CD8-positive, alpha-beta T cell (primary cell): ENCODE measurements at places on chromosomes 2 and 18.
A peak's percentile ranks its signal among the peaks of the same experiment; 100 is the strongest.

DNA sequence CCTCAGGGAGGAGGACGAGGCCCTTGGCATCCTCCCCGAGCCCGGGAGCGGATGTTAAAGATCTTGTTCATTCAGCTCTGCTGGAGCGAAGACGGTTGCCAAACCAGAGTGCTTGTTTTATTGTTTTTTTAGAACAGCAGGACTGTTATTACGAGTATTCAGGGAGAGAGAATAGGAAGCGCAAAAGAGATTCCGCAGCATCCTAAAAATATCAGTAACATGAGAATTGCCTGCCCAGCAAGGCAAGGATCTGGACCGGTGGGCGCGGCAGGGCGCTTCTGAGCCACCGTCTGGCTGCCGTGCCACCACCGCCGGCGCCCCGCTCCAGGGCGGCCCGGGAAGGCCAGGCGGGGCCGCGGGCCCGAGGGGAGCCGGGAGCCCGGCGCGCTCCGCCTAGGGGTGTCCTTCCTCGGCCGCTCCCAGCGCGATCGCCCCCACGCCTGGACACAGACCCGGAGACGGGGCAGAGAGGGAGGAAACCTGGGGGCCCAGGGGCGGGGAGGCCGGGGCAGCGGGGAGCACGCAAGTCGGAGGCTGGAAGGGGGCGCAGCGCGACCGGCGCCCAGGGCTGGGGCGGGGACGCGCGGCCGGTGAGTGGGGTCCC lies 843 bp downstream of the CYS1 start:
- peak; percentile 12 for DNase-seq

GRCh38 chr2:160812830-160813505 lies 319.4 kb upstream of the RBMS1 start:
- no peak for DNase-seq

DNA sequence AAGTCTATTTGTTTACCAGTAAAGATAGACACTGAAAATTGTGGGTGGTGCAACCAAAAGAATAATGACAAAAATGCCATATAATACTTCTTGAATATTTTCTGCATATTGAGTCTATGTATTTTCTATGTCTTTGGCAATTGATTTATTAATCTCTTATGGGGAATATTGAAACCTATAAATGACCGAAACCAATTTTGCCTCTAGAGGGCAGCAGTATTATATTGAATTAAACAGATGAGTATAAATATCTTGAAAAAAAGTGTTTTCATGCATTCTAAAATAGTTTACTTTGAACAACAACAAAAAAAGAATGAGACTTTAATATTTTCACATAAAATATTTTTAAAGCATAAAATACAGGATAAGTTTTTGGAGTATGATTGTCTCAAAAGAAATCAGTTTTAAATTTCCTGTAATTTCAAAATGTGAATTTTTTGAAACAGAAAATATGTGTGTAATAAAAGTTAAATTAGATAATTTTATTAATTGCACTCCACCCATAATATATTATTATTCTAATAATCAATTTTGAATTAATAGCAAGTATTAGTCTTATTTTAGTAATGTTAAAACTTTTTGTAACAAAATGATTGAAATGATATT lies 49.9 kb upstream of the CALCRL start:
- no peak for DNase-seq

GRCh38 chr2:201362396-201362795 lies 5.3 kb upstream of the FLACC1 start:
- DNase-seq = no peak

DNA sequence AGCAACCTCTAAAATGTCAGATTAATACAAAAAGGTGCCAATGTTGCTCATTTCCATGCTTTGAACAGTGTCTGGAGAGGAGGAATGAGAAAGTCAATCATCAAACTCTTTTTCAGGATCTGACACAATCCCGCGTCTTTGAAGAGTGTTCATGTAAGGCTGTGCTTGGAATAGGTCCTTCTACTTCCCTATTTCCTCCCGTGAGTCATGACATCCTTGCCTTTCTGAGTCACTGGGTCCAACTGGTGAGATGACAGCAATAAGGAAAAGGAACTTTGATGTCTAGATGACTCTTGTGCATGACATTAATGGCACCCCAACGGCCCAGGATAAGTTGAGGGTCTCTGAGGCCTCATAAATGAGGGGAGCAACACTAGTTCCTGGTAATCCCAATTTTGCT lies 109.0 kb upstream of the CELF4 start:
- no peak for DNase-seq

DNA sequence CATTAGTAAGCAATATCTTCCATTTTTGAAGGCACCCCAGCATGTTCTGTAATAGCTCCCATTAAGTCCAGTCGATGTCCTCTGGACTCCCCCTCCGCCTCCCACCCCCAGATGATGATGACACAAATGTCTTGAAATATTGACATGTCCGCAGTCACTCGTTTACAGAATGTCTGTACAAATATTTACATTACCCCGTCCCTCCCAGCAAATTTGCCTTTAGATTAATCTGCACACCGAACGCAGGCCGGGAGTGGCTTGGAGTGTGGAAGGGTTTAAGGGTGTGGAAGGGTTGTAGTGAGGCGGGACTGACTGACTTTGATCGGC lies 853 bp upstream of the OSBPL6 start:
- DNase-seq = no peak

GRCh38 chr2:136045835-136046570 lies 60.6 kb upstream of the DARS1 start:
- no peak for DNase-seq

GRCh38 chr2:210541290-210541902 lies 15.0 kb upstream of the CPS1 start:
- DNase-seq = no peak

- DNase-seq = no peak
These were observed 101.2 kb upstream of the SMAD2 start for GRCh38 chr18:48031641-48032040.

- no peak for DNase-seq
These were observed 10.0 kb upstream of the VPS54 start for GRCh38 chr2:64029116-64029665.

GRCh38 chr2:70894765-70895164 lies 40.9 kb upstream of the ATP6V1B1 start:
- DNase-seq = no peak

DNA sequence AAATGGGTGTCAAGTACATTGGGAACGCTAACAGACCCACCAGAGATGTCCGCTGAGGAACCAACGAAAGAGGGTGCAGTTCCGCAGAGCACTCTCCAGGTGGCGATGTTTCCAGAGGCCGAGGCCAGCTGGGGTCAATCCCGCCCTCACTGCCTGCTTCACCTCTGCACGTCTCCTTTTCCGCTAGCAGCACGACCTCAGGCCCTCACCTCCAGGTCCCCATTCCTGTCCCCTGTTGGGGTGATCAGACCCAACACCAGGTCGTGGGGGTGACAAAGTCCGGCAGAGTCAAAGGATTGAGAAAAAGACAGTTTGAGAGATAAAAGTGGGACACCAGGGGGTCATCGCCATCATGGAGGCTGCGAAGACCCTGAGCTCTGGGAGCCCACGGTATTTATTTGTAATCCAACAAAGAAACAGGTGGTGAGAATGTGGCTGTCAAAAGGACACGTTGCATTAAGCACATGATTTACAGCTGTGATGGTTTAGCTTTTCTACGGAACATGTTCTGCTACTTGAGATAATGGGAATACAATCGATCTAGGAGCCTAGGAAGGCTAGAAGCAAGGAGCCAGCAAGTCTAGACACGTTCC lies 27.3 kb downstream of the ZAP70 start:
- DNase-seq = no peak

- DNase-seq = no peak
These were observed 46.8 kb downstream of the RPIA start for GRCh38 chr2:88738271-88738670.
